ENCODE measurements at places on chromosomes 11 and 22. TPM values are rescaled to one million over a fixed set of nuclear protein-coding genes. Genes with fewer than 3 reads are reported as not detected.

The PLXNB2 gene
- 113 TPM for polyA plus RNA-seq

The PPP2R5B gene
- polyA plus RNA-seq = 10.8 TPM

The TSPO gene
- 115 TPM for polyA plus RNA-seq

The EMID1 gene
- polyA plus RNA-seq = 18.5 TPM

The GRIA4 gene
- polyA plus RNA-seq = not detected

The LDLRAD3 gene
- polyA plus RNA-seq = 2.3 TPM

The KCTD14 gene
- polyA plus RNA-seq = 0.20 TPM

The RASSF10 gene
- not detected for polyA plus RNA-seq

The SHISAL1 gene
- polyA plus RNA-seq = 0.15 TPM

The TSSK2 gene
- 0.06 TPM for polyA plus RNA-seq

The ANO3 gene
- 0.03 TPM for polyA plus RNA-seq

The DDTL gene
- 1.0 TPM for polyA plus RNA-seq

DNA sequence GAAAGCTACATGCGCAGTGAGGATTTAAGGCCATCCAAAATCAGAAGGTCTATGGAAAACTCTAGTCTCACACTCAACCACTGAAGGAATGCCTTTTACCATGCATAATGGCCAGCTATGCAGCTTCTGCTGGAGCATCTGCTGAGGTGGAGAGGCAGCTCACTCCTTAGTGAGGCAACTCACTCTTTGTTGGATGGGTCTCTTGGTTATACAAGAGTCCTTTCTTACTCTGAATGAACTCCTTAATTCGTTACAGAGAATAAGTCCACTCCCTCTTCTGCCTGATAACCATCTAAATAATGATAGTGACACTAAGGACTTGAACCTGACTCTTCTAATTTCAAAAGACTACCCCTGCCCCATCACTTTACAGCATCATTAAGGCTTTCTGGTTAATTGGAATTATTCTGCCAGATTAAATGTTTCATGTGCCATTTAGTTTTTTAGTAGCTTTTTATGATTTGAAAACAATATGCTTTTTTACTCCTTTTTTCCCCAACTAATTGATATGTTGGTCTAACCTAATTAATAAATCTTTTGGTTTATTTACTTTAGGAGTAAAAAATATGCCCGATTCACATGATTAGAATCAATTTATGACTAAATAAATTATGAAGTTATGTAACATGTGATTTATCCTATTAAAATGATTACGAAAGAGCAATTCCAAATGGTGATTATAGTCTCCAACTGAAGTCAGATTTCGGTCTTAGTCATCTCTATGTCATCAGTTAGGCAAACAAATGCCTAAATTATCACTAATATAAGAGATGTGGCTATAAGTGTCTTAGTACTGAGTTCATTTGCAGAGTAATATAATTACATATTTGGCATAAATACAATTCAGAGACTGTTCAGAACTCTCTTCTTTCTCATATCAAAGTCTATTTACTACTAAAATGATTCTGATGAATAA, 286.7 kb upstream of the CCDC90B start:
- DNase-seq = no peak

GRCh38 chr22:37282385-37282677, at the start of gene CYTH4:
TSS of gene CYTH4 (plus strand) at chr22:37282508. CDS start at chr22:37282570, 62 bp downstream.
- peak; percentile 98 for DNase-seq

- DNase-seq = no peak
Measured at GRCh38 chr11:133941546-133941945, 15.2 kb downstream of the IGSF9B start.

DNA sequence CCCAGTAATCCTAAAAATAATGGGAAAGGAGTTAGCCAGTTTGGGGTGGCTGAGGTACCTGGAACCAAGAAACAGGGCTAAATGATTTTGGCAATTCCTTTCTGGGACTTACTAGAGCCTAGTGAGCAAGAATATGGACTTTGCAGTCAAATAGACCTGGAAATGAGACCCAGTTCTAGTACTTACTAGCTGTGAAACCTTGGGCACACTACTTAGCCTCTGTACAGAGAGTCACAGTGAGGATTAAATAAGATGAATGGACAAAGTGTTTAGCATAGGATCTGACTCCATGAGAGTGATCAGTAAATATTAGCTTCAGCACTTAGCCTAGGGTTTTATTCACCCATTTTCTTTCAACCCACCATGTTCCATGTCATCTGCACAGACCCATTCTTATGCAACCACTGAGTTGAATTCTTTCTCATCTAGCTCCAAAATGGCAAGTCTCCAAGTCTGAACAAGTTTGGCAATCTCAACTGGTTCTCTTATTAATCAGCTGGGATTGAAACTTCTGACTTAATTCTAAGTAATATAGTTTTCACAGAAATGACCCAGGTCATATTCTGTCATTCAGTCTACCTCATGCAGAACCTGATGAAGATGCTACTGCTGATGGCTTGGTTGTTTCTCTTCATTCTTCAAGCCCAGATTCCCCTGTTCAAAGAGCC, 15.0 kb upstream of the SORL1 start:
- DNase-seq = no peak

- DNase-seq = no peak
Measured at GRCh38 chr11:47861728-47862127, 13.6 kb upstream of the NUP160 start.

DNA sequence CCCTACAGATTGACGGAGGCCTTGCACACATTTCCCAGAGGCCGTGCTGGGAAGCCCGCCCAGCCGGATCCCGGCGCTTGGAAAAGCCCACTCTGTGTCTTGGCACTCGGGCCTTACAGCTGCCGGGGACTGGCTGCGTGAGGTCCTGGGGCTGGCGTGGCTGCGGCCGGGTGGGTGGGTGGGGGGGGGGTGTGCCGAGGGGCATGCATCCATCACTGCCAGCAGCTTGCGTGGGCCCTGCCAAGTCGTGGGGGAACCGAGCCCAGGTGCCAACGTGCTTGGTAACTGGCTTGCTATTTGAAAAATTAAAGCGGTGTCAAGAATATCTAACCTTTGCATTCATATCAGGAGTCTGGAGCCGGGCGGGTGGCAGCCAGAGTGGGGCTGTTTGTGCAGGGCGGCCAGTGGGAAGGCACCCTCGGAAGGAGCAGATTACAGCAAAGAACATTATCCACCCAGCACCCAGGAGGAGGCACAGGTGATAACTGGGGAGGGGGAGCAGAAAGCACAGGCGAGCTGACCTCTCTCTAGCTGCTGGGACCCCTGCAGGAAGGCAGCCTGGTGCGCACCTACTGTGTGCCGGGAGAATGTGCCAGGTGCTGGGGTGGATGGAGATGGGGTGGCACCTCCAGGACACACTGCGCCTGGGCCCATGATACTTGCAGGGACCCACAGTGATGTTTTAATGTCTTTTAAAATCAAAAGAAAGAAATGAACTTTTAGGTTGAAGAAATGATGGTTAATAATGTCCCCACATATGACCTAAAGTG, 28.5 kb upstream of the SMIM38 start:
- DNase-seq = peak; percentile 39

DNA sequence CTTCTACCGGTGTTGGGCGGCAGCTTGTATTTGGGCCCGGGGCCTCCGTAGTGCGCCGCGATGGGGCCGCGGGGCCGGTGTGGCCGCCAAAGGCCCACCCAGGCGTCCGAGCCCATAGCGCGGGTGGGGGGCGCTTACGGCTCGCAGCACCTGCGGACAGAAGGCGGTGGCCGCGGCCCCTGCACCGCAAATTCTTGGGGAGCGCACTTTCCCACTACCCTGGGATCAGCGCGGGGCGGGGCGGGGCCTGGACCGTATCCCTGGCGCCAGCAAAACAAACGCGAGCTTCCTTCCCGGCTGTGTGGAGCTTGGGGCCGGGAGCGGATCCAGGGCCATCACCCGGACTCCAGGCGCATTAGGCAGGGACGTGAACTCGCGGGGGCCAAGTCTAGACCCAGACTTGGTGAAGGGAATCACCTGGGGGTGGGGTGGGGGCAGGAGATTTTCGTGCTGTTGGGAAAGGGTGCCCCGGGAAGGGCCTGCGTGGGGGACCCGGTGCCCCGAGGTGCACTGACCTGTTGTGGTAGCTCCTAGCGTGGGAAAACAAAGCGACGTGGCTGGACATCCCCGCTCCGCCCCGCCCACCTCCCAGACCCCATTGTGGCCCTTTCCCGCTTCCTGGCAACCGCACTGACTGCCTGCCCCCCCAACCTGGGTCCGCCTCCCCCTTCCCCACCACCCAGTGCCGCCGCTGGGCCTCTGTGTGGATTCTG, 2.3 kb upstream of the TYMP start:
- peak; percentile 92 for DNase-seq

GRCh38 chr11:64321533-64321932, 3.6 kb downstream of the PRDX5 start:
- no peak for DNase-seq

DNA sequence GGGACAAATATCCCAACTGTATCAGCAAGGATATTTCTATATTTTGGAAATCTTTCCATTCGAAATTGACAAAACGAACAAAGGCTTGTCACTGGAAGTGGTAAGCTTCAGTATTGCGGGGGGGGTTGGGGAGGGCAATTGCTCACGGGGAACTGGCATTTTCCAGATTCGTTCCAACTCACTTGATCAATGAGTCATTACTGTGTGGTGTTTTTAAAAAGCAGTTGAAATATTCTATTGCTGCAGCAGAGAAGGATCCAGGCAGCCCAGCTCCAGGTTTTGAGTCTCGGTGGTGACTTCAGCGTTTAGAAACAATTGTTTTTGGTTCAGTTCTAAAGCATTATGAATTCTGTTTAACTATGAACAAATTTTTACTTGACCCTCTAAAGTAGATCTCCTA, 33.8 kb upstream of the FBLN1 start:
- DNase-seq = no peak

- no peak for DNase-seq
Measured at GRCh38 chr11:93858121-93858775, 7.8 kb upstream of the VSTM5 start.

- no peak for DNase-seq
Measured at GRCh38 chr11:133086518-133086917, 445.8 kb downstream of the OPCML start.

GRCh38 chr11:19954899-19955298, 205.4 kb downstream of the DBX1 start:
- DNase-seq = no peak

All from spleen (tissue), 13 donors.